HS-27A (cell line): ENCODE measurements at places on chromosomes 13 and 19.

DNA sequence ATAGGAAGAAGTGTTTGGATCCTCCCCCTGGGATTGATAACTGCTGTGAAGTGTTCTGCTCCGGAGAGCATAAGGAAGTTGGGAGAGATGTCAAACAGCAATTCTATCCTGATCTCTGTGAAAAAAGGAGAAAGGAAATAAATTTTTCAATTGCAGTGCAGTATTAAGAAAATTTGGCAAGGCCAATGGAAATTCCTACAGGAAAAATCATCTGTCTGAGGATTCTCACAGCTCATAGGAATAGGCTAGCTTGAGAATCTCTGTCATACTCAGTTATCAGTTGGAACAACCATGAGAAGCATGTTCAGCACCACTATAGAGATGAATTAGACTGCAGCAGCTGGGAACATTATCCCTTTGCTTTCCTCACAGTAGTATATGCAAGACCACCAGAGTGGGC is 1238.9 kb upstream of the MIR17HG start:
- DNase-seq = no peak

DNA sequence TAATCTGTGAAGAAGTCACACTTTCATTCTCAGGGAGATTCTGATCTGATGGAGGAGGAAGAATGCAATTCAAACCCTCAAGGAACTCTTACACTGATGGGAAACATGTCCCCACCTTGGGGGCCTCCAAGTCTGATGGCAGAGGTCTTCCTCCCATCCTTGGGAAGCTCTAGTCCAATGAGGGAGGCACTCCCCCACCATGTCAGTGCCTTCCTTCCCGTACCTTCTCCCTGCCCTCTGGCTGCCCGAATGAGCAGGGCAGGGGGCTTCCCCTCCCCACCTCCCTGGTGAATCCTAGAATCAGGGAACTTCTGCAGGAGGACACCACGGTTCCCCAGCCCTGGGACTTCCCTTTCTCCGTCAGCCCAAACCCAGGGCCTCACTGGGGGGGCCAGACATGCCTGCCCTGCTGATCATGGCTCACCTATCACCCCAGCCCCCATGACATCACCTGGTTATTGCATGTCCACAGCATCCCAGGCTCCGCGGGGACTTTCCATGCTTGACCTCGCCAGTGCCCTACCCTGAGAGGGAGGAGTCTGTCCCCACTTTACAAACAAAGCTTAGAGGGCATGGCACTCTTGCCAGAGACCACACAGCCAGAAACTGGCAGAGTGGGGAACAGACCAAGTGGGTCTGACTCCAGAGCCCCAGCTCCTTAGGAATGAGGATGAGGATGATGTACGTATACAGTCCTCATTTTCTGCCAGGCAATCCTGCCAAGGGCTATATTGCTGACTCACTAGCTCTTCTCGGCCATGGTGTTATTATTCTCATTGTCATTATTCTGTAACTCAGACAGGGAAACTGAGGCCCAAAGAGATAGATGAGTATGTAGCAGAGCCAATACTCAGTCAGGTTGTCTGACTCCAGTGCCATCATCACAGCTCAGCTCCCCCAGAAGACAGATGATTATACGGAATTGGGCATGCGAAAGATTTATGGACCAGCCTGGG is 9.6 kb upstream of the BCL3 start:
- DNase-seq = no peak

GRCh38 chr19:6047741-6048251 is 62.5 kb downstream of the RFX2 start:
- DNase-seq = no peak

- no peak for DNase-seq
Observed at GRCh38 chr13:38309397-38309796, 40.3 kb upstream of the UFM1 start.

DNA sequence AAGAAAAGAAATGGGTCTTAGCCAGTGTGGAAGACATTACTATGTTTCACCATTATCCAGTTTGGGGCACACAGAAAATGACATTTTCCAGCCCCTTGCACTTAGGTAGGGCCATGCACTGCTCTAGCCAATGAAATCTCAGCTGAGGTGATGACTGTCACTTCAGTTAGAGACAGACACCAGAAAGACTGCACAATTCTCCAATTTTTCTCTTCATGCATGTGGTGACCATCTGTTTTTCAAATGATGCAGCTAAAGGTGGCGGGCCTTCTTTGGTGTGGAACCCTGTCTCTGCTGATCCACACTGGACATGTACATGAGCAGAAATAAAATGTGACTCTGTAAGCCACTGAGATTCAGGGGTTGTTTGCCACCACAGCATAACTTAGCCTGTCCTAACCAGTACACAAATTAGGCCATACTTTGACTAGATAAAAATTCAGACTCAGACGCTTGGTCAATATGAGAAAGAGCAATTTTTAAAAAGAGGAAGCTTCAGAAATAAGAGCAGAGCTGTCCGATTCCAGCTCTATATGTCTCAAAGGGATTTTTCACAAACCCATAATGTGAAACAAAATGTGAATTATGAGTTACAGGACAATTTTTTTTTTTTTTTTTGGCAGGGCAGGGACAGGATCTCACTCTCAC is 6.7 kb downstream of the ZNF565 start:
- no peak for DNase-seq

DNA sequence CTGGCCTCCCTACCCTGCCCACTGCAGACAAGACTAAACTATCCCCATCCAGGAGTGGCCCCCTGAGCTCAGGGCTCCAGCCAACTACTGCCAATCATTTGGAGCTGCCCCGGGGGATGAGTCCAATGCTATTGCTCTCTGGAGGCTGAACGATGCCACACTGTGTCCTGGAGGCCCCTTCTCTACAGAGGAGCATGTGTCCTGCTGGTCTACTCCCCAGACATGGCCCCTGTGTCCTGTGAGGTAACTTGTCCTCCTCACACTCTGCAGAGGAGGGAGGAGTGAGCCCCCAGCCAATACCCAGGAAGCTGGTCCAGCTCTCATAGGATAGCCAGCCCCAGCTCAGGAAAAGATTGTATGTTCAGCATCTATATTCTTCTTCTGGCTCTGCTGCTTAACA is 159.1 kb upstream of the GPR12 start:
- no peak for DNase-seq

DNA sequence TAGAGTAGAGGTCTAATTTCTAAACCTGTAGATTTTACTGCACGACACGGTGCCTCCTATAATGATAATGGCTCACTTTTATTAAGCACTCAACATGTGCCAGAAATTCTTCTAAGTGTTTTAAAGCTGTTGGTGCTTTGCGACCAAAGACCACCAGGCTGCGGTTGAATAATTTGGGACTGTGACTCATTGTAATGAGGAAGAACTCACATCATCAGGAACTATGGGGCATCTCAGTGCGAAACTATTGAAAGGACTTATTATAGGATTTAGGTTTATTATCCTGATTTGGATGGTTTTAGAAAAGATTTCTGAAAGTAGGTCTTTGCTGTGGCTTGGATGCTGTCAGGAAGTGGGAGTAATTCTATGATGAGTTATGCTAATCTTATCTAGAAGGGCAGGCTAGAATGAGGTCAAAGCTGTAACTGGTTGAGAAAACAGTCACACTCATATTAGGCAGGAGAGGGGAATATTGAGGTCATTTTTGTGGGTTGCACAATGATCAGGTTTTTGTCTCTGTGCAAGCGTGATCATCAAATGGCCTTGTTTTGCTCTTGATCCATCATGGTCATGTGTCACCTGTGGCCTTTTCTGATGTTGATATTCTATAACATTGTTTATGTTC is 266.8 kb downstream of the PCDH20 start:
- no peak for DNase-seq

DNA sequence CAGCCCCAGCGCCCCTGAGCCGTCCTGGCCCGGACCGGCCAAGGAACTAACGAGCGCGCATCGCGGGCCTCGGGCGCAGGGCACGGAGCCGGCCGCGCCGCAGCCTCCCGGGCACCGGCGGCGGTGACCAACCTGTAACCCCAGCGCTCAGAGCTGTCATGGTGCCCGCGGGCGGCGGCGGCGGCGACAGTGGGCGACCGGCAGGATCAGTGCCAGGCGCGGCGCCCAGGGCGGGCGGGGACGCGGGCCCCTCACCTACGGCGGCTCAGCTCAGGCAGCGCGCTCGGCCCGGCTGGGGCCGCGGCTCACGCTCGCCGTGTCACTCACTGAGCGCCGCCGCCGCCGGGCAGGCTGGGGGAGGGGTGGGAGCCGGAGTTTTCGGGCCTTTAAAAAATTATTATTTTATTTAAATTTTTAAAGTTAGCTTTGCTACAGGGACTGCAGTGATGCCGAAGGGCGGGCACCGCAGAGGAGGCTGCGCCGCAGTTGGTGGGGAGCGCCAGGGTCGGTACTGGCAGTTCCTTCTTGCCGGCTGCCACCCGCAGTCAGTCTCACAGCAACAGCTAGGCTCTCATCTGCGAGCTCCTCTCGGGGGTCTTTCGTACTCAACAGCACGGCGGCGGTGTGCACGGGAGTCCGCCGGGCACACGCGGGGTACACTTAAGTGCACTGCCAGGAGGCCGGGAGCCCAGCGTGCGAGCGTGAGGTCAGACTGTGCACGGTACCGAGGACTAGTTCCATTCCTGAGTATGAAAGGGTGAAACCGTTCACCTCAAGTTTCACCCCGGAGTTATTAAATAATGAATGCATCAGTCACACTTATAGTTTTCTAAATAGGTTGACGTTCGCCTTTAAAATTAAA is at the start of gene NALCN:
Gene NALCN (minus strand): TSS at position 328 of the 862 bp plus-strand sequence. CDS start 17,382 bp downstream, outside the sequence.
- DNase-seq = no peak

DNA sequence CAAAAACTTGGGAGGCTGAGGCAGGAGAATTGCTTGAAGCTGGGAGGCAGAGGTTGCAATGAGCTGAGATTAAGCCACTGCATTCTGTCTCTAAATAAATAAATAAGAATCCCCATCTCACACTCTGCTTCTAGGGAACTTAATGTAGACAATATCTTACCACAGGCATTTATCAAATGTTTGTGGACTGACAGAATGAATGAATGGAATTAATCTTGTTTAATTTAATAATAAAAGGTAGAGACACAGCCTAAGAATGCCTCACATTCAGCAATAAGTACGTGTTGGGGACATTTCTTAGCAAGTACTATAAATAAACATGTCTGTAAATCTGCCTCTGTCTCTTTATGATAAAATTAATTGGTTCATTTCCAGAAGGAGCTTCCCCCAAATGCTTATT is 36.2 kb upstream of the RBM26 start:
- no peak for DNase-seq

- DNase-seq = no peak
Observed at GRCh38 chr13:112531263-112531794, 56.6 kb downstream of the TUBGCP3 start.

DNA sequence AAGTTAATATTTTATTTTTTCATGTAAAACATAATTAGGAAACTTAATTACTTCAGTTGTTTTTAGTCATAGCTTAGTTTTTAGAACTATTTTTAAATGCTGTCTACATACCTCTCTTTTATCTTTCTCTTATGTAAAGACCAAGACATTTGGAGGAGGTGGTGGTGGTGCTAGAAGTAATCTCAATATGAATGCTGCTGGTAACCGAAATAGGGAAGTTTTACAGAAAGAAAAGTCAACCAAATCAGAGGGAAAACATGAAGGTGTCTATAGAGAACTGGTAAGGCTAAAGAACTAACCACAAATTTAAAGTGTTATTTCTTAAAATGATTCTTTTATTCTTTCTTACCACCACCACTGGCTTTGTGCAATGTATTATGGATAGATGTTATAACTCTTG is 97.3 kb downstream of the TDRD3 start:
- DNase-seq = no peak

DNA sequence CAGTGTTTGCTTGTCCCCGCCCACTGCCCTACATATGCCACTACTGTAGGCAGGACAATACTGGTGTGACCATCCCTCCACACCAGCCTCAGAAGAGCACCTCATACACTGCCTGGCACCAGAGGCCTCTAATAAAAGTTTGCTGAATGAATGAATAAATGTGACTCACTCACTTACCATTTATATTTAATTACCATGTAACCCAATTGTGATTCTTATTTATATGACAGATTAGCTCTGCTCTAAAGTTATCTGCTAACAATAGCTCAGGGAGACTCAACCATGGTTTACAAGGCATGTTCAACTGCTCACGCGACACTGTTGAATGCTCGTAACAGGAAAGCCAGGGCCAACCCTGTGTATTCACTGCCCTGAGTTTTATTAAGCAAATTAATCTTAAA is 66.0 kb upstream of the DOCK9 start:
- no peak for DNase-seq

GRCh38 chr13:91045351-91046034 is 302.0 kb upstream of the MIR17HG start:
- no peak for DNase-seq

GRCh38 chr19:32018014-32018413 is 327.4 kb upstream of the ZNF507 start:
- no peak for DNase-seq

- peak; percentile 1 for DNase-seq
Observed at GRCh38 chr13:47628666-47629065, 372.4 kb downstream of the SUCLA2 start.

DNA sequence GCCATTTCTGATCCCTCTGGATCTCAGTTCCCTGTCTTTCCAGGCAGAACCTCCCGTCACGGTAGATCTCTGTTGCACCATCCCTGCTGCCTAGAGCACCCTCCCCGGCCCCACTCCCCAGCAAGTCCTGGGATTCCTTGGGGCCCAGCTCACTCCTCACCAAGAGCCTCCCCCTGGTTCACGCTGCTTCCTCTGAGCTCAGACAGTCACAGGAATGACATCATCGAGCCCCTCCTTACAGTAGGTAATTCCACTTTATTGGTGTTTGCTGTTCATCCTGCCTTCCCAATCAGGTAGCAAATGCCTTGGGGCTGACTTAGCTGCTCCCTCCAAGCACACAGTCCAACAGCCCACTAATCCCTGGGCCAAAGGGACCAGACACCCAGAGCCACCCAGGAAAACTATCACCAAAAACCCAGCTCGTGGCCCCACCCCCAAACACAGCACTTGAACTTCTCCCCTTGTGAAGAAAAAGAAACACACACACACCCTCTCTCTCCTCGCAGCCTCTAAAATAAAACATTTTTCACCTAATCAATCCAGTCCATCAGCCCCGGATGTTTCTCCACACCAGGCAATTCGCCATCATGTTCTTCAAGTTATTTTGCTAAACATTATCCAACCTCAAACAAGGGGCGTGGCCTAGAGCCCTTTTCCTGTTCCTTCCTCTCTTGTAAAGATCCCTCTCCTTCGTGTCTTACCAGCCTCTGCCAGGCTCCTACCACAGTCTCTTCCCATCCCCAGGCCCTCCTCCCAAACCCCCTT is 2.5 kb downstream of the NAPA start:
- no peak for DNase-seq

- DNase-seq = no peak
Observed at GRCh38 chr19:54888239-54888638, 14.2 kb downstream of the FCAR start.

GRCh38 chr13:67134417-67135129 is 95.6 kb downstream of the PCDH9 start:
- DNase-seq = no peak

DNA sequence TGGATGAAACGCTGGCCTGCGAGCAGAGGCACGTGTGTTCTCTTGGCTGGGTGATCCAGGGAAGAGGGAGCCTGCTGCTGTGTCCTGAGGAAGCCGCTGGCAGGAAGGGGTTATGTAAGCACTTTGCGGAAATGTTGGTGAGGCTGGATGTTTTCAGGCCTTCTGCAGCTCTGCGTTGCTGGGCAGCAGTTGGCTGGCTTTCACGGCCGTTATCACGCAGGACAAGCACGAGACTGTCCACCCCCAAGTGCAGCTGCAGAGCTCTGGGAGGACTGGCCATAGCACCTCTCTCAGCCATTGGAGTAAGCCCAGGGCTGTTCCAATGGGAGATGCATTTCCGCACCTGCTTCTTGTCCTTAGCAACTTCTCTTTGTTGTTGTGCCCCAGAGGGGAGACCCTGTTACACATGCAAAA is 146.9 kb upstream of the SOX21 start:
- no peak for DNase-seq

- DNase-seq = no peak
Observed at GRCh38 chr19:3433805-3434540, 46.4 kb downstream of the SMIM24 start.

GRCh38 chr19:54459282-54460229 is 4.0 kb downstream of the LENG9 start:
- DNase-seq = no peak
